ENCODE measurements at places on chromosomes 13 and 19.

DNA sequence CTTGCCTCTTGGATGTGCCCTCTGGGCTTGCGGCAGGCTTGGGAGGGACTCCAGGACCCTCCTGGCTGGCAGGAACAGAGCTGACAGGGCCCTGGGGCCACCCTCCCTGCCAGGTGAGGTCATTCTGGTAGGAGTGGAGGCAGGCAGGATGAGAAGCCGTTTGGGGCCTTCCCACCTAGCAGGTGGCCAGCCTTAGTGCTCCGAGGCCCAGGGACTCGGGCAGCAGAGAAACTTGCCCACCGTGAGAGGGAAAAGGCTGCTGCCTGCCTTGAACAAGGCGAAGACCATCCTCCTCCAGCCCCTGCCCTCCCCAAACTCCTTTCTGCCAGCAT lies 8.5 kb downstream of the RFX1 start:
- DNase-seq: no peak

GRCh38 chr19:32914879-32915660 lies 45.5 kb upstream of the SLC7A9 start:
- DNase-seq: no peak

DNA sequence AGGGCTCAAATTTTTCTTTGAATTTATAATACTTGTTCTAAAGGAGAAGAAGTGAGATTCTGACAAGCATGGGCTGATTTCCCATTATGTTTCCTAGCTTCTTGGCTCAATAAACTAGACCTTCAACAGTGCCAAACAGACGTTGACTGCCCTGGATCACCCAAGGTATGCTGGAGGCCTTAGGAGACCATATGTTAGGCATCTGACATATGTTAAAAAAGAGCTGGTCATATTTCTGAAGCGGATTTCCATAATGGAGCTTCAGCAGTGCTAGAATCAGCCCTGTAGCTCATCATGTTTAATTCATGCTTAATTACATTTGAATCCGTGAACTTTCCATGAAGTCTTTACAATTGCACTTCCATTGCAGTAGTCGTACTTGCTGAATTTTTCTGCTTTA lies 653.3 kb downstream of the DIAPH3 start:
- DNase-seq: no peak

- no peak for DNase-seq
Observed at GRCh38 chr13:37791699-37792098, 77.9 kb downstream of the TRPC4 start.

Measured in non-pigmented ciliary epithelial cell (primary cell).